ENCODE measurements at places on chromosomes 12 and 14.

- DNase-seq, result no peak
Measured at GRCh38 chr12:52912711-52913430, 8.0 kb upstream of the KRT8 start.

- no peak for DNase-seq
Measured at GRCh38 chr12:97288531-97288930, 174.1 kb upstream of the RMST start.

GRCh38 chr12:96172981-96173380, 21.2 kb upstream of the ELK3 start:
- DNase-seq, result no peak

DNA sequence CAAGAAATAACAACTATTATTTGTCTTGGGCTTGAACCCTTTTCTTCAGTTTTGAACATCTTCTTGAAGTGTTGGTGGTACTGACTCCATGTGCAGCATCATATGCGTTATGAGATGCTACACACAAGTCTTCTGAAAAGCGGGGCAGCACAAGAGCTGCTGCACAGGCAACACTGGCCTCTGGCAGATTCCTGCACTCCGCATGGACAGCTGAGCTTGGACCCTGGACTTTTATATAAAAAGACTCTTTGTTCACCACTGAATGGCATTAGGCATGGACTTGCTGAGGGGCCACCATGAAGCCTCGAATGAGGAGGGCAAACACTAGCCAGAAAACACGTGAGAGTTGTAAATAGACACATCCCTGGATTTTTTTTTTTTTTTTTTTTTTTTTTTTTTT, 210.8 kb upstream of the NPAS3 start:
- DNase-seq, result no peak

DNA sequence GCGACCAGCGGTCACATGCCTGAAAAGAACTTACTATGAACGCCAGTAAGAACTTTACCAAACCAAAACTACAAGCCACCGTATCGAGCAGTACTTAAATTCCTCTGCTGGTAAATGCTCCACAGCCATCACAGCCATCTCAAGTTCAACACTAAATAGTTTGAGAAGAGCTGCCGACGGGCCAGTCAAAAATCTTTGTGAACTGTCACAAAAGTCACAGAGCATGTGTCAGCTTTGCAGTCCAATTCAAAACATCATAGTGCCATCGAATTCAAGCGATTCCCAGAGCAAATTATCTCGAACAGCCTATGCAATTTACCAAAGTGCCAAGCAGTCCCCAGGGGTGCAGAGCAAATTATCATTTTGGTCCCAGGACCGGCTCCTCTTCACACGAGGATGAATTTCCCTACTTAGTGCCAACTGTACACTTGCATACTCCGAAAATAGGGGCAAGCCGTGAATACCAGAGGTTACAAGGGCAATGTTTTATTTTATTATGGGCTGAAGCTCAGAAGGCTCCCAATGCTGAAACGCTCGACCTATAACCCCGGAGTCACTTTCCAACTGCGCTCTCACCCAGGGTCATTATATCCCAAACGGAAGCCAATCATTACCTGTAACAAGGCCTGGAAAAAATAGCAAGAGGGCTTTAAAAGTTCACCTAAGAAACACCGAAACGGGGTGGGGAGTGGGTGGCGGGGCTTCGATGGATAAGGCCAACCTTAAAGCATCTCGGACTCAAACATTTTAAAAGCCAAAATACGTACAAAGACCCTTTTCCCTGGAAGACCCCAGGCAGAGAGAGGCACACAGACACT, 1.1 kb downstream of the LRP6 start:
- peak; percentile 25 for DNase-seq

DNA sequence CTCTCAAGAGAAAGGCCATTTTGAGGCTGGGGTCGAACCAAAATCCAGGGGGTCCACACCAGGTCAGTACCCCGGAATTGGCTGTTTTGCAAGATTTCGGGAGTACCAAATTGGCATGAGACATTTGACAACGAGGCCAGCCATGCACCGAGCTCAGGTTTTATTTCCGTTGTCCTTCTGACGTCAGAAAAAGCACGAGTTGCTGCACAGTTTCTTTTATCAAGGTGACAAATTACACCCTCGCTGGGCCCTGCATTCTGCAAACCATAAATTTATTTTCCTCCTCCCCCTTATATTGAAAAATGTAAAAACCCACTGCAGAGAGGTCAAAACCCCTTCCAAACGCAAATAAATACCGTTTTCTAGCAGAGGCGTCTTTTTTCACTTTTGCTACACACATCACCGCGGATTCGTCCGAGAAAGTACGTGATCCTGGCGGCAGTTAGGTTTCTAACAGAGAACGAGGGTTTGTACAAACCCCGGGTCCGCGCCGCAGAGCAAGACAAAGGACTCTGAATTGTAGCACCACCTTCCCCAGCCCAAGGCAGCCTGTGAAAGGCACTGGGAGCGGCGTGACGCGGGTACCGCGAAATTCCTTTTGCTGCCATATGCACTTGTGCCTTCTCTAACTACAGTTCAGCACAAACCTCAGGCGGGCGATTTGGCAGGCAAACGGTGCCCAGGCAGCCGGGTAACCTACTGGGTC, 1.8 kb downstream of the SLC38A1 start:
- peak; percentile 74 for DNase-seq

DNA sequence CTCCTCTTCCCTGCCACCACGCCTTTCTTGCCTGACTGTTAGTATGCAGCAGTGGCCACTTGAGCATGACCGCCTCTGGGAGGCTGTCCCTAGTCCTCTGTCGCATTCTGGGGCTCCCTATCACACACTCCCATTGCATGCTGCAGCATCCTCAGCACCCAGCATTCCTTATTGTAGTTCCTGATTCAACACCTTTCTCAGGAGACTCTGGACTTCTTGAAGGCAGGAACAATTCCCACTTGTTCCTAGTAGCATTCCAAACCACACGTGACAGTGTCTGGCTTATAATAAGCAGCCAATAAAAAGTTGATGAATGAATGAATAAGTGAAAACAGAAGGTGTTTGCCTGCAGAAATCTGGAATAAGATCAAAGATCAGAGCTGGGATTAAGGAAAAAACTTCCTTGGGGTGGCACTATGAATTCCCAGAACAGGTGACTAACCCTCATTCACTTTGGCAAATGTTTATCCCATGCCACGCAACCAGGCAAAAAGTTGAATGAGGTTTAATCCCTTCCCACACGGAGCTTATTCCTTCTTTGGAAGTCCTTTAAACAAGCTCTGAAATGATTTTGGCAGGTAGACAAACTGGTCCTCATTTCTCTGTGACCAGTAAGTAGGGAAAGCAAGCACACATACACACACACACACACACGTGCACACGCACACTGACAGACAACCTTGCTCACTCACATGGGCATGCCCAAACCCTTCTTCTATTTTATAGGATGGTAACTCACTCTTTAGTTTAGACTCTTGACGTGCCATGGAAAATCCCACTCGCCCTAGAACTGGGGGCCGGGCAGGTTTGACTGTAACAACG, 26.5 kb downstream of the NTF3 start:
- DNase-seq, result no peak

GRCh38 chr12:31007153-31007495, 66.5 kb upstream of the DDX11 start:
- DNase-seq, result peak; percentile 9

GRCh38 chr14:29222671-29223268, 456.2 kb downstream of the FOXG1 start:
- DNase-seq, result peak; percentile 24

DNA sequence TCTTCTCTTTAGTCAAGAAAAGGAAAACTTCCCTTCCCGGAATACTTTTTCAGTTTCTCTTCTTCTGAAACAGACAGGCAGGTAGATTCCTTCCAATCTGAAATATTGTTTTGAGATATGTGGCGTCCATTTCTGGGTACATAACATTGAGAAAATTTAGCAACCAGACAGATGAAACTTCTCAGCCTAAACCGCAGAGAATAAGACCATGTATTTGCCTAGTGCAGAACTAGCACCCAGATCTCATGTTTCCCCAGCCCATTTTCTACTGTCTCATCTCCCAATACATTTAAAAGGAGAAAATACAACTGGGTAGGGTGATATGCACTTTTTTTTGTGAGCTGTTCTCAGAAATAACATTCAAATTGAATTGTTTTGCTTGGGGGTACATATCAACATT, 6.4 kb downstream of the AVPR1A start:
- DNase-seq, result no peak

DNA sequence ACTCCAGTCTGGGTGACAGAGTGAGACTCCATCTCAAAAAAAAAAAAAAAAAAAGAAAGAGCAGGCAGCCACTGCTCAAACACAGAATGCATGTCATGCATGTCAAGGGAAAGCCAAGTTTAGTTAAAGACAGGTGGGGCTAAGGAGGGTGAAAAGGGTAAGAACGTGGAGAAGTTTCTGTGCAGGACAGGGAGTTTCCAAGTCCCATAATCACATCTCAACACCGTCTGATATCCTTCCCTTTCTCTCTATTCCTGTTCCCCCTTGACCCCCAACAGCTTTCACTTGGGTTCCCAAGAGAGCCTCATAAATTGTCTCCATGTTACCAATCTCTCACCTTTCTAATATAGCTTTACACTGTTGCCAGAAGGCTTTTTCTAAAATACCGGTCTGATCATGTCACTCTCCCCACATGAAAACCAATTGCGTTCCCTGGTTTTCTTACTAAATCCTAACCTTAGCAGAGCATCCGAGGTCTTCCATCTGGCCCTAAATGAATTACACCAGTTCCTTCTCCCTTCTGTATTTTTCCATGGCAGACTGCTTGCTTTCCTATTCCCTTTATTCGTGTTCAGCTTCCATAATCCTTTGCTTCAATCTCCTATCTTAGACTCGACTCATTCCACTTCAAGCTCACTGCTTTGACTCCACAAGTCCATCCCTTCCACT, 37.0 kb downstream of the LIMA1 start:
- no peak for DNase-seq

GRCh38 chr14:95137804-95138167, 19.5 kb downstream of the DICER1 start:
- DNase-seq, result no peak

- DNase-seq, result no peak
Measured at GRCh38 chr14:20679907-20680306, 4.5 kb upstream of the RNASE4 start.

DNA sequence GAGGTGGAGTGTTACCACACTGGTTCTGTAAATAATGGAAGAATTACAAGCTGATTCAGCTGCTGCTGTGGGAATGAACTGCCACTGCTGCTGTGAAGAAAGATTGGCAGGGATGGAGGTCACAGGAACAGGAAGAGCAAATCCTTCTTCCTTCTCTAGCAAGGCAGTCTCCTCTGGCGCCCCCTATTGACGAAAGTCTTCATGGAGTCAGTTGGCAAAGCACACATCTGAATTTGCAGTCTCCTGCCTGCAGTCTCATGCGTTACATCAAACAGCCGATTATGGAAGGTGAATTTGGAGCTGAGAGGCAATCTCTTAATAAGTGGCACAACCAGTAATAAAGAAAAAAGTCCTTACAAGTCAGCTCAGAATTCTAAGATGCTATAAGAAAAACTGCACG, 106.0 kb upstream of the TMTC1 start:
- peak; percentile 27 for DNase-seq

DNA sequence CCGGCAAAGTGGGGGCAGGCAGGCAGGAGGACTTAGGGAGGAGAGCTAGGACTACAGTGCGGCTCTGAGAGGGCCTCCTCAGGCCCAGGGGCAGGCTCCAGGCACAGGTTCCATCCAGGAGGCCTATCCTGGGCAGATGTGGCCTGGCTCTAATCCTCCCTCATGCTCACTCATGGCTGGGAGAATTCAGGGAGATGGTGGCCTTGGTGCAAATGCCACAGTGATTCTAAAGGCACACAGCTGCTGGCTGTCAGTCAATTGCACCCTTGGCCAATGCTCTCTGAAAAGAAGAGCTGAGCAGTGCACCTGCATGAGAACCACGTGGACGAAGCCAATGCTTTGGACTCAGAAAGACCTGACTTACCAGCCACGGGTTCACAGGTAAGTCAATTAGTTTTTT, 89.6 kb downstream of the C12orf75 start:
- no peak for DNase-seq

DNA sequence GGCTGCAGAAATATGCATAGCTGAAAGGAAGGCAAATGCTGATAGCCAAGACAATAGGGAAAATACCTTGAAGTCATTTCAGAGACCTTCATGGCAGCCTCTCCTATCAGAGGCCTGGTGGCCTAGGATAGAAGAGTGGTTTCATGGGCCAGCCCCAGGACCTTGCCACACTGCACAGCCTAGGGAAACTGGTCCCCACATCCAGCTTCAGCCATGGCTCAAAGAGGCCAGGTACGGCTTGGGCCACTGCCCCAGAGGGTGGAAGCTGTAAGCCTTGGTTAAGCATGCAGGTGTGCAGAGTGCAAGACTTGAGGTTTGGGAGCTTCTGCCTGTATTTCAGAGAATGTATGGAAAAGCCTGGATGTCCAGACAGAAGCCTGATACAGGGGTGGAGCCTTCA, 101.0 kb upstream of the KITLG start:
- no peak for DNase-seq

DNA sequence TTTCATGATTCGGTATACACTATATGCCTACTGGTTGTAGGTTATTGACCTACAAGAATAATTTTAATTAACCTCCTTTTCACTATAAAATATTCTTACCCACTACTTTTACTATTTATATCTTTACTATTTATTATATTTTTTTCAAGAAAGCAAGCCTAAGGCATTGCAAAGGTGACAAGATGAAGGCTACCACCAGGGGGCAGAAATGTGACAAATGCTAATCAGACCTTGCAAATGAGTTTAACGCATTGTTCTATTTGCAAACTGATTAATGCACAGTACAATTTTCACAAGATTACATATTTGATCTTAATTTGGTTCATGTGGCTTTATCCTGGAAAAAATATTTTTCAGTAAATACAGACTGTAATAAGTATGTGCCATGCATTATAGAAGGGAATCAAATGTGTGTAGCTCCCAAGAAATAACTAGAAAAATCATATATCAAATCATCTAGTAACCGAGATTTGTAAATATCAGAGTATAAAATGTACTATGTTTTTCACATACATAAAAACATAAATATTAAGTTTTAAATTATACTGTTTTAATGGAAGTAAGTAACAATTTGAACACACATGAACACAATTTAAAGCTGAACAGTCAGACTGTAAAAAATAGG, 107.0 kb downstream of the ADAMTS20 start:
- DNase-seq, result peak; percentile 26

- no peak for DNase-seq
Measured at GRCh38 chr14:58014778-58015177, 137.2 kb downstream of the ARMH4 start.
